ENCODE measurements at places on chromosomes 3 and 15.

DNA sequence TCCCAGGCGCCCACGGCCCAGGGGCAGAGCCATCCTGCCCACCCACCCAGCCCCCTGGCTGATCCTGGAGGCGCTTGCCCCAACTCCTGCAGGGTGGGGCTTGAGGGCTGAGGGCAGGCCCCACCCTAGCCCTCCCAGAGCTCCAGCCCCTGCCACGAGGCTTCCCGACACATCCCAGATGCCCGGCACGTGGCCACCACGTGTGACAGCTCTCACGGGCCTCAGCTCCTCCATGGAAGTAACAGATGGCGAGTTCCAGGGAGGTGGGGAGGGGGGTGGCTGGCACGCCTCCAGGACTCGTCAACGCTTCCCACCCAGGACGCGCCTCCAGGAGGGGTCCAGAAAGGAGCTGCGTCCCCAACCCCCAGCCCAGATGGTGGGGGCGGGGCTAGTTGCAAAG, 29.1 kb downstream of the PLXND1 start:
- no peak for DNase-seq

DNA sequence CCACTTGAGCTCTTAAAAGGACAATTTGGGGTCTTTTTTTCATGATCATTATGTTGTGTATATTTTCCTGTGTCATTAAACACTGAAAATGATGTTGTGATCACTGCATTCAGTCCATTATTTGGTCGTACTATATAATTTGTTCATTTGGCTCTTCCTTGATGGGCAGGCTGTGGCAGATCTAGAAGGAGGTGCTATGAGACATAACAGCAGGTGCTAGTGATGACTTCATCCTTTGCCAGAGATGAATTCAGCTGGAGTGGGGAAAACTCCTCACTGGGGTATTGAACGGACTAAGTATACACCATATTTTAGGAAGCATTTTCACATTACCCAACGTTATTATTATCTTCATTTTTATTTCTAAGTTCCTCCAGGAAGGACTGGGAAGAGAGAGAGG, 12.0 kb downstream of the CMTM7 start:
- no peak for DNase-seq

DNA sequence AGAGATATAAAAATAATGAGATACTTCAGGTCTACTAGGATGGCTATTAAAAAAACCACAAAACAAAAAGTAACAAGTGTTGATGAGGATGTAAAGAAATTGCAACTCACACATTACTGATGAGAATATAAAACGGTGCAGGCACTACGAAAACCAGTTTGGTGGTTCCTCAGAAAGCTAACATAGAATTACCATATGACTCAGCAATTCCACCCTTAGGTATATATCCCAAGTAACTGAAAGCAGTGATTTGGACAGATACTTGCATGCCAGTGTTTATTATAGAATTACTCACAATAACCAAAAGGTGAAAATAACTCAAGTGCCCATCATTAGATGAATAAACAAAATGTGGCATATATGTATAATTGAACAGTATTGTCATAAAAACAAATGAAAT, 87.5 kb upstream of the MELTF start:
- no peak for DNase-seq

GRCh38 chr3:41893977-41894376, 67.9 kb downstream of the ULK4 start:
- DNase-seq: no peak

DNA sequence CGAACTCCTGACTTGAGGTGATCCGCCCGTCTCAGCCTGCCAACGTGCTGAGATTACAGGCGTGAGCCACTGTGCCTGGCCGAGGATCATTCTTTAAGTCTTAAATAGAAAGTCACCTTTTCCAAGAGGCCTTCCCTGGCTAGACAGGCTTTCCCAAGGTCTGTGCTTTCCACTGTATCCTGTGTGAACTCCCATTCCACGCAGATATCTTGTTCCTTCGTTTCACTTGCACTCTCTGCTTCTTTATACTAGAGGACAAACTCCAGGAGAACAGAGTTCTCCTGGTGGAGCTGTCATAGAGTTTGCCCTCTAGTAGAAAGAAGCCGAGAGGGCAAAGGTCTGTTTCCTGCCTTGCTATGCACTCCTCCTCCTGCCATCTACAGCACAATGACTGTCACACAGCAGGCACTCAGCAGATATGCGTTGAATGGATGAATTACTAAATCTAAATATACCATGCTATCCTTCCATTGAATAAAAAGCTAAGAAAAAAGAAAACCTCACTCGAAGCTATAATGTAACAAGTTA, 211.2 kb downstream of the FOXP1 start:
- DNase-seq: no peak

GRCh38 chr3:72120806-72121778, 336.1 kb upstream of the PROK2 start:
- no peak for DNase-seq

GRCh38 chr3:196754091-196754981, 14.7 kb downstream of the PAK2 start:
- no peak for DNase-seq

- DNase-seq: no peak
Measured at GRCh38 chr3:116980099-116980498, 270.5 kb downstream of the TUSC7 start.

DNA sequence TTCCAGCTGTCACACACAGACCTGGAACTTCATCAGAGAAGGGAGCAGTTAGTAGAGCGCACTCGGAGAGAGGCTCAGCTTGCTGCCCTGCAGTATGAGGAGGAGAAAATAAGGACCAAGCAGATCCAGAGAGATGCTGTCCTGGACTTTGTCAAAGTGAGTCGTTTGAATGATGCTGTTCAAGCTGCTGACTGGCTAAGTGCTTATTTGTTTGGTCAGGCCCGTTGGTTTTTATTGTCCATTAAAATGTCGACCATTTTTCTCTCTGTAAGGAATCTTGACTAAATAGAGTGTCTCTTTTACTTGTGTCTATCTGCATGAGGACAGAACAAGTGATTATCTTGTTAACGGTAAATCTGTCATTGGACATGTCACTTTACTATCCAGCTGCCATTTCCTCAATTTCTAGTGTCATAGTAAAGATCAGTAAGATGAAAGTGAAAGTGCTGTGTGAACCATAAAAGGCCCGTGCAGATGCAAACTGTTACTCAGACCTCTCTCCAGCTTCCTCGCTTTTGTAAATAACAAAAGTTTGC, 56.9 kb downstream of the LRCH3 start:
- no peak for DNase-seq

DNA sequence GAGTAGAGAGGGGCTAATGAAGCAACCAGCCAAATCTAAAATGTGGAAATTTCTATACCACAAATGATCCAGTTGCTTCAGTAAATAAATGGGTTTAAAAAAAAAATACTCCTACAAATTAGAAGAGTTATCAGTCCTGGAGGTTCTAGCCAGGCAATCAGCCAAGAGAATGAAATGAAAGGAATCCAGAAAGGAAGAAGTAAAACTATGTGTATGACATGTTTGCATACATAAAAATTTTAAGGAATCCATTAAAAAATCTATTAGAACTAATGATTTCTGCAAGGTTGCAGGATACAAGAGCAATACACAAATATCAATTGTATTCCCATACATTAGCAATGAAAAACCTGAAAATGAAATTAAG, 9.6 kb downstream of the MESP2 start:
- DNase-seq: no peak

Data from esophagus squamous epithelium (tissue), 5 donors.